Foreskin keratinocyte (primary cell): ENCODE measurements at places on chromosomes 13 and 19. TPM values are rescaled to one million over a fixed set of nuclear protein-coding genes. Genes with fewer than 3 reads are reported as not detected.

Gene PROZ
- not detected in 2 replicates for total RNA-seq

Gene MCEMP1
- not detected in 2 replicates for total RNA-seq

Gene DHDH
- total RNA-seq, result 0.46 and 0.48 TPM in 2 replicates

Gene WASF3
- 5.7 TPM in 2 replicates for total RNA-seq

Gene ZNF835
- total RNA-seq, result not detected in 2 replicates

Gene IGFL4
- not detected in 2 replicates for total RNA-seq

Gene CLEC17A
- total RNA-seq, result not detected in 2 replicates

Gene COMP
- not detected in 2 replicates for total RNA-seq

Gene SIGLECL1
- total RNA-seq, result not detected in 2 replicates

Gene C19orf33
- 513 and 634 TPM in 2 replicates for total RNA-seq

Gene FAM124A
- 0.04 TPM in 1 of 2 replicates, not detected in the other for total RNA-seq

Gene LRG1
- total RNA-seq, result 0.17 and 0.35 TPM in 2 replicates
